Activated CD4-positive, CD25-positive, alpha-beta regulatory T cell (primary cell): ENCODE measurements at places on chromosomes 1 and 21.
A peak's percentile ranks its signal among the peaks of the same experiment; 100 is the strongest.

DNA sequence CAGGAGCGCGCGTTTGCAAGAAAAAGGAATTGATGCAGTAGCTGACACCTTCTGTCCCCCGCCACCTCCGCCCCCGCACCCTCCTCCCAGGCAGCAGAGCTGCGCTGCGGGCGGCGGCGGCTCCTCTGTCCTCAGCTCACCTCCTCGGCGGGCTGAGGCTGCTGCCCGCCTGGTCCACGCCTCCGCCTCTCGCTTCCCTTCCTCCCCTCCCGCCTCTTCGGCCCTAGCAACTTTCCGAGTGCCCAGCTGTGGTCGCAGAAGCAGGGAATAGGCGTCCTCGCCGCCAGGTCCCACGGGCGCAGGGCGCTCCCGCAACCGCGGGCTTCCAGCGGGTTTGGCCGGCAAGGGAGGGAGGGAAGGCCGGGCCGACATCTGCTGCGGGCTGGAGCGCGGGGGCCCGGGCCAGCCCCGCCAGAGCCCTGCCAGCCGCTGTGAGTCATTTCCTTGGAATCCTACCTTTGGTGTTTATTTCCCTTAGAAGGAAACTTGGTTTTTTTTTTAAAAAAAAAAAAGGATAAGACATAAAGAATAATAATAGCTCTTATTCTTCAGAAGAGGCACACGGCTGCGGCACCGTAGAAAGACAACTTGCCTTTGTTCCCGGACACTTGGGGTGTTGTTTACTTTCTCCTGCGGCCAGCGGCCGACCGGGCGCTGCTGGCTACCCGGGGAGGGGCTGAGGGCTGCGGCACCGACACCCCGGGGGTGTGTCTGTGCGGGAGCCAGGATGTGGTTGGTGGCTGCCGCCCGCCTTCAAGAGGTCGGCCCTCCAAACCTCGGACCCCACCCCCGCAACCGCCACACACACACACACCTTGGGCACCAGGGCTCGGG is 1.1 kb downstream of the SERTAD4 start:
- DNase-seq: no peak

DNA sequence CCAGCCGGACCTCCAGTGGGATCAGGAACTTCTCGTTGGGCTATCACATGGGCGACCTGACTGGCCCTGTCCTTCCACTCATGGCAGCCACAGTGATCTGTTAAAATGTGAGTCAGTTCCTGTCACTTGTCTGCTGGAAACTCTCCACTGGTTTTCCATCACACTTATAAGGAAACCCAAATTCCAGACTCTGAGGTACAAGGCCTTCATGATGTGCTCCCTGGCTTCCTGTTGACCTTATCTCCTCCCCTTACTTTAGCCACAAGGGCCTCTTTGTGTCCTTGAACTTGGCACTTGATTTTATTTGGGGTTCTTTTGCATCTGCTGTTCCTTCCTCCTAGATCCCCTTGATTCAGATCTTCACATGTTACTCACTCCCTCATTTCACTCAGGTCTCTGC is 96.8 kb downstream of the TENT5C start:
- DNase-seq: no peak

- no peak for DNase-seq
Measured at GRCh38 chr1:1616045-1616790, 918 bp downstream of the MIB2 start.

DNA sequence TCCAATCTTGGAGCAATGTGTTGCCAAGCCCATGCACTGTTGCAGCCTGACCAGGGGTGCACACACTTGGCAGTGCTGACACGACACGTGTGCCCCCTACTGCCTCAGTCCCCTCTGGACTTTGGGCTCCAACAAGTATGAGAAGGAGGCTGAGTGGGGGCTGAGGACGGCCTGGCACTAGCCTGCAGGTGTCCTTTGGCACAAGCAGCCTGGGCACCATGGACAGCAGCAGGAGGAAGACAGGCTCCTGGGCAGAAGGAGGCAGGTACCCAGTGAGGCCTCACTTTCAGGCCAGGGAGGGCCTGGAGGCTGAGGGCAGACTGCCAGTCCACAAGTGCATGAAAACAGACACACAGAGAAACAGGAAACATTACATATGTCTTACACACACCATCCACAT is 1702.9 kb upstream of the B3GALT2 start:
- no peak for DNase-seq

DNA sequence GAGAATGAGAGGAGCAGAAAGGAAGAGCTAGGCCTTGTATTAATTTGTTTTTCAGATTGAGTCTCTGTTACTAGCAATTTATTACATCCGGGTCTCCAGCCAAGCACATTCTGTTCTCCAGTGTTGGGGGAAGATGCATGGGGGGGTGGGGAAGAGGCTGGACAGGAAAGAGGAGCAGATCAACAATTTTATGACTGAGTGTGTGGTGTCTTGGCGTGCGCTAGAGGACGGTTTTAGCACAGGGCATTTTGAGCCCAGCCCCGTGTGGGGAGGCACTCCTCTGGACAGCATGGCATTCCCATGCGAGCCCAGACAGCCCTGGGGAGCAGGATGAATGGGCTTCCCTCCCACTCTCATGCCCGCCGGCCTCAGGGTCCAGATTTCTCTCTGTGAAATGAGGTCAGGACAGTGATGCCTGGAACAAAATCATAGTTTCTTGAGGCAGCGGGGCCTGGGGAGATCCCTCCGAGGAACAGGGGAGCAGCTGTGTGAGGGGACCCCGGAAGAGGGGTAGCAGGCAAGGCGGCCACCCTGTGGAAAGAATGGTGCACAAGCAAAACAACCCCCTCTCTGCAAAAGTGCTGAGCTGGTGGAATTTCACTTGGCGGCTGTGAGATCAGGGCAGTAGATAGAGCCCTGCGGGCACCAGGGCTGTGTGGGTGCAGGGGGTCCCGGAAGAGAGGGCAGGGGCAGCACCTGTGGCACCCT is 16.3 kb downstream of the SOX13 start:
- DNase-seq: no peak

DNA sequence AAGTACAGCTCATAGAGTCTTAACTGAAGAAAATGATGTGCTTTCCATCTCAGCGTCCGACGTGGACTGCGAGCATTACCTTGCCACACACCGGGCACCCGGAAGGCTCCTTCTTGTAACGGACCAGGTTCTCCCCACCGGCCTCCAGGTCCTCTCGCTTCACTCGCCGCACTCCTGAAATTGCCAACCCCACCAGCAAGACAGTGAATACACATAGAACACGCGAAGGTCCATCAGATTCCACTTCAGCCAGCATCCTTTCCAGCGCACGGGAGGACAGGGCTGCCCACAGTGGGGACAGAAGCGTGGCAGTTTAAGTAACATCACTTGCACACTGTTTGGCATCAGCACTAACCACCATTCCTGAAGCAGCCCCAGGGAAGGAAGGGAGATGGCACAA is 53.3 kb downstream of the PRDM15 start:
- no peak for DNase-seq

DNA sequence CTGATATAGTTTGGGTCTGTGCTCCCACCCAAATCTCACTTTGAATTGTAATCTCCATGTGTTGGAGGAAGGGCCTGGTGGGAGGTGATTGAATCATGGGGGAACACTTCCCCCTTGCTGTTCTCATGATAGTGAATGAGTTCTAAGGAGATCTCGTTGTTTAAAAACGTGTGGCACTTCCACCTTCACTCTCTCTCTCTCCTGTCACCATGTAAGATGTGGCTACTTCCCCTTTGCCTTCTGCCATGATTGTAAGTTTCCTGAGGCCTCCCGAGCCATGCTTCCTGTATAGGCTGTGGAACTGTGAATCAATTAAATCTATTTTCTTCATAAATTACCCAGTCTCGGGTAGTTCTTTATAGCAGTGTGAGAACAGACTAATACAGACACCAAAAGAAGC is 40.4 kb downstream of the FRRS1 start:
- no peak for DNase-seq

DNA sequence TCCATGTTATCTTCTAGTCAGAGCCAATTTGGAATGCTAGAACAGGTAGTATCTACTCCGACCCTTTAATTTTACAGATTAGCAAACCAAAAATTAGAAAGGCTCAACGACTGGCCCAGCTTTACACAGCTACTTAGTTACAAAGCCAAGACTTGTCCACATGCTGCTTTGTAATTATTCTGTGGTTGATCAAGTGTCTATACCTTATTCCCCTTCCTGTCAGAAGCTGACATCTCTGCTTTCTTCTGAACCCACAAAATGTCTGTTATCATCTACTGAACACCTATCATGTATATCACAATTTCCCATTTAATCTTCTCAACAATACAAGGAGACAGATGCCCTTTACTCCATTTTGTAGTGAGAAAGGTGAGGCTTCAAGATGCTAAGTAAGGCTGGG is 15.6 kb downstream of the TGFBR3 start:
- DNase-seq: no peak

GRCh38 chr1:152071123-152071522 is 17.7 kb downstream of the TCHHL1 start:
- no peak for DNase-seq

GRCh38 chr1:8903908-8904650 is 25.6 kb upstream of the ENO1 start:
- no peak for DNase-seq

GRCh38 chr1:205748403-205749233 is 1.4 kb downstream of the NUCKS1 start:
- no peak for DNase-seq

- no peak for DNase-seq
Measured at GRCh38 chr1:99598738-99599411, 47.0 kb upstream of the PALMD start.

DNA sequence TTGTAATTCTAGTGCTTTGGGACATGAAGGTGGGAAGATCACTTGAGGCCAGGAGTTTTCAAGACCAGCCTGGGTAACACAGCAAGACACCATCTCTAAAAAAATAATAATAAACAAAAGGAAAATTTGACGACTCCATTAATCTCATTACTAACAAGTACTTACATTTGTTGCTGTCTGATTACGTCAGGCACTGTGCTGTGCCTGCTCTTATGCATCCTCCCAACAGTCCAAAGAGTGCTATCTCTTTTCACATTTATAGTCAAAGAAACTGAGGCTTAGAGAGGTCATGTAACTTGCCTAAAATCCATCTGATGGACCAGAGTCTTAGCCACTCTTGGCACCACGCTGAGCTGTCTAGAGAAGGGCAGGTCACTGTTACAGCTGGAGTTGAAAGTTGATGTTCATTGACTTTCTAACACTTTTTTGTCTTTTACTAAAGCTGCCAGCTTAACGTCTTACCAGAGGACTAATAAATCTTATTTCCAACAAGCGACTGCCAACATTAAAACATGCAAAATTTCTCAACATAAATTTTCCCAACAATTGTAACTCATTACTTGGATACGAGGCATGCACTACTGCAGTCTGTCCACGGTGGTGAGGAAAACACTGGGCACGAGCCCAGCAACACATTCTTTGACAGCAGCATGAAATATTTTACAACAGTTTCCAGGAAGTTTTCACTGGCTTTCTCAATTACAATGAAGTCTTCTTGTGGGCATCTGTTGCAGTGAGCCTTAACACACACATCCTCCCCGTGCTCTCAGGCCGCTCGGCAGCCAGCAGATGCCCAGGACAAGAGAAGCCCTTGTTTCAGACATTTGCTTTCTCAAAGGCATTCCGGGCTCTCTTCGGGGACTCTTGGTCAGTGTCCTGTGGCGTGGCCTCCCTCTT is 262.9 kb upstream of the PROX1 start:
- no peak for DNase-seq

DNA sequence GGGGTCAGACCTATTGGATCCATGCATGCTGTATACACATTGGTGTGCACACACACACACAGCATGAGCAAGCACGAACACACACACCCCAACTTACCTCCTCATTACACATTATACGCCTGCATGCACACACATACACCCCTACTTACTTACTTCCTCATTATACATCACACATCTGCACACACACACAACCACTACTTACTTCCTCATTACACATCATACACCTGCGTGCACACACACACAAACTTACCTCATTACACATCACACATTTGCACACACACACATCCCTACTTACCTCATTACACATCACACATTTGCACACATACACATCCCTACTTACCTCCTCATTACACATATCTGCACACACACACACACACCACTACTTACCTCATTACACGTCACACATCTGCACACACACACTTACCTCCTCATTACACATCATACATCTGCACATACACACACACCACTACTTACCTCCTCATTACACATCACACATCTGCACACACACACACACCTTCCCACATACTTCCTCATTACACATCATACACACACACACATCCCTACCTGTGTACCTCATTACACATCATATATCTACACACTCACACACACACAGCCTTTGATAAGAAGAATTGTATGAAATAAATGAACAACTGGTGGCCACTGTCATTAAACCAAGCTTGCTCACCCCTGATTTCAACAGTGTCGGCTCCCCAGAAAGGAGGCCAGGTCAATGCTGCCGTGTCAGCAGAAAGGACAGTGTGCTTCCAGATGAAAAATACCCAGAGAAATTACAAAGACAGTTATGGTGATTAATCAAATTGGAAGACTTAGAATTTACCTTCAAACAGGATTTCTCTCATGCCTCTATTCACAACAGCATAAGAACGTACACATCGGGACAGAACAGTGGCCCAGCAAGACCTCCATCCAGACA is 117.8 kb downstream of the SETD4 start:
- no peak for DNase-seq

GRCh38 chr1:155241069-155241679 is 14.1 kb downstream of the ENTREP3 start:
- peak; percentile 21 for DNase-seq

GRCh38 chr1:160777486-160778089 is 18.4 kb upstream of the LY9 start:
- no peak for DNase-seq

- DNase-seq: no peak
Measured at GRCh38 chr1:76830373-76830772, 36.9 kb upstream of the ST6GALNAC5 start.

GRCh38 chr1:220144051-220144450 is 50.1 kb downstream of the IARS2 start:
- no peak for DNase-seq

DNA sequence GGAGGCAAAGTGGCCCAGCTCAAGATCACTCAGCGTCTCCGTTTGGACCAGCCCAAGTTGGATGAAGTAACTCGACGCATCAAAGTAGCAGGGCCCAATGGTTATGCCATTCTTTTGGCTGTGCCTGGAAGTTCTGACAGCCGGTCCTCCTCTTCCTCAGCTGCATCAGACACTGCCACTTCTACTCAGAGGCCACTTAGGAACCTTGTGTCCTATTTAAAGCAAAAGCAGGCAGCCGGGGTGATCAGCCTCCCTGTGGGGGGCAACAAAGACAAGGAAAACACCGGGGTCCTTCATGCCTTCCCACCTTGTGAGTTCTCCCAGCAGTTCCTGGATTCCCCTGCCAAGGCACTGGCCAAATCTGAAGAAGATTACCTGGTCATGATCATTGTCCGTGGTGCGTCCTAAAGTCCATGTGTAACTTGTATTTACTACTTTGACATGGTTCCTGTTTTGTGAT is 2.7 kb downstream of the RBM15 start:
- no peak for DNase-seq

GRCh38 chr1:85550784-85551516 is 29.6 kb upstream of the CCN1 start:
- no peak for DNase-seq

DNA sequence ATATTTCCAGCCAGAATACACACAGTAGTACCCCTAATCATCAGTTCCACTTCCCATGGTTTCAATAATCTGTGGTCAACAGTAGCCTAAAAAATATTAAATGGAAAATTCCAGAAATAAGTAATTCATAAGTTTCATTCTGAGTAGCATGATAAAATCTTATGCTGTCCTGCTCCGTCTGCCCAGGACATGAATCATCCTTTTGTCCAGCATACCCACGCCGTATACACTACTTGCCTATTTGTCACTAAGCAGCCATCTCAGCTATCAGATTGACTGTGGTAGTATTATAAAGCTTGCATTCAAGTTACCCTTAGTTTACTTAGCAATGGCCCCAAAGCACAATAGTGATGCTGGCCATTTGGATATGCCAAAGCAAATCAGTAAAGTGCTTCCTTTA is 118.7 kb downstream of the SLC5A9 start:
- DNase-seq: no peak
